ENCODE measurements at places on chromosomes 16 and 17.

DNA sequence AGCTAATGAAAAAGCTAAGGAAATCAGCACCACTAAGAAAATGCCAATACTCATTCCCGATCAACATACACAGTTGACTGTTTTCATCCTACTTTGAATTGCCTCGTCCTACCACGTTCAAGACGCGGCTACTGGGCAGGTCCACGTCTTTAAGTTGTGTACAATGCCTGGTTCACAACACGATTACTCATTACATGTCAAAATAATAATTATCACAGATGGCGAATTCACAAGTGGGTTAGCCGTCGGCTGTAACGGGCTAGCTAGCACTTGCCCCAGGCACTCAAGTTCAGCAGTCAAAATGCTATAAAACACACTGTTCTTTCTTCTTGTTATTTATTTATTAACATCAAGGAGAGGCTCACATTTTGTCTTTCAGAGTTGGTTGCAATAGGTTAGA lies 124.2 kb downstream of the ZFHX3 start:
- DNase-seq: no peak

- DNase-seq: no peak
These were observed 94.6 kb upstream of the TBX2 start for GRCh38 chr17:61305024-61305423.

- DNase-seq: no peak
These were observed 26.5 kb upstream of the C16orf87 start for GRCh38 chr16:46857368-46857945.

GRCh38 chr16:4327386-4328045 lies 11.6 kb downstream of the GLIS2 start:
- DNase-seq: no peak

GRCh38 chr17:62970610-62971009 lies 4.6 kb downstream of the TANC2 start:
- no peak for DNase-seq

DNA sequence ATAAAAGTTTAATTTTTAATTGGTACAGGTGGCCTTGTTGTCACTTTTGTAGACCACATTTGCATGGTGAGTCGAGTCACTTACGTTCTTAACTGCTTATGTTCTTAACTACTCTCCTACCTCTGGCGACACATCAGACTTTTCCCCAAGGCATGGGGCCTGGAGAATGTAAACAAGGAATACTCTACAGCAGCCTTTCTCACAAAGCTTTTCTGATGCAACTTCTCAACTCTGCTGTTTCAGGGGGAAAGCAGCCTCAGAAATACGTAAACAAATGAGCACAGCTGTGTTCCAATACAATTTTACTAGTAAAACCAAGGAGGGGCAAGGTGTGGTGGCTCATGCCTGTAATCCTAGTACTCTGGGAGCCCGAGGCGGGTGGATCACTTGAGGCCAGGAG lies 6.9 kb downstream of the KARS1 start:
- DNase-seq: no peak

GRCh38 chr17:70172923-70173322 lies 3.6 kb downstream of the KCNJ2 start:
- no peak for DNase-seq

DNA sequence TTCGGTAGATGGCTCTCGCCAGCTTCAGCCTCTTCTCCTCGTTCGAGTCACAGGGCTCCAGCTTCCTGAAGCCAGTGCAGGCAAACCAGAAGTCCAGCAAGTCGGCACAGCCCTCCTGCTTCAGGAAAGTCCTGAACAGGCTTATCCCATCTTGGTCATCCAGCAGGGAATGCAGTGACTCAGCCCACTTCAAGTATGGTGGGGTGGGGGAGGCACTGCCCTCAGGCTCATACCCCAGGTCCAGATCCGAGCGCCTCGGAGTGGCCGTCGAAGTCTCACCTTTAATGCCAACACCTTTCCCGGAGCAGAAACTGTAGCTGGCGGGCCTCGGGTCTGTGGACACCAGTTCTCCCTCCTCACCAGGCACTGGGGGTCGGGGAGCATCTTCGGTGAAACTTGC lies 5.9 kb downstream of the AXIN1 start:
- no peak for DNase-seq

GRCh38 chr16:66374176-66374575 lies 7.7 kb downstream of the CDH5 start:
- DNase-seq: no peak

DNA sequence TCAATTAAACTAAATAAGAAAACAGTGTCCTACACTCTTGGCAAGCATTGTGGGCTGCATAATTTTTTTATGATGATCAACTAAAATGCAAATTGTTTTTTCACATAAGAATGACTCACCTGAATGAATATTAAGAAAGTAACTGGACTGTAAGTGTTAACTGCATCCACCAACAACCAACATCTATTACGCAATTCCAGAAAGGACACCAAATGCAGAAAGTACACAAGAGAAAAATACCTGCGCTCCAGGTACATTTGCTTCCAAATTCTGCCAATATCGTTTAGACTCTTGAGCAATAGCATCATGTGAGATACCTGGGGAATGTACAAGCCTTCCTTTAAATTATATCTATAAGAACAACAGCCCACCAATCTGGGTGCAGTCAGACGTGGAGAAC lies 19.8 kb upstream of the TXNDC11 start:
- no peak for DNase-seq

DNA sequence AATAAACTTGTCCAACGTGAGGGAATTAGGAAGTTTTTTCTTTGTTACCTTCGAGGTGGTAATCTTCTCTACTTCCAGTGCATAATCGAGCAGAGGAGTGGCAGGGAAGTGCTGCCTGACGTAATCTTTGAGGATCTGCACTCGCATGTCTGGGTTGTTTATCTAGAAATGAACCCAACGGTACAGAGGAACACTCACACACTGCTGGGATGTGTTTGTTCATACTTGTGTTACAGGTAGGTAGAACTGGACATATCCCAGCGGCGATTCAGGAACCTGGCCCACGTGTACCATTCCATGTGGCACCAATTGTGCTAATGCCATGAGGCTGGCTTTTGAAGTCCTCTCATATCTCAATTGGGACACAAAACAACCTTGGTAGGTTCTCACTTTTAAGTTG lies 4.2 kb upstream of the KLHL11 start:
- no peak for DNase-seq

- peak; percentile 80 for DNase-seq
These were observed 49.2 kb upstream of the CBFA2T3 start for GRCh38 chr16:89026121-89026612.

- no peak for DNase-seq
These were observed 29.9 kb downstream of the NAGPA start for GRCh38 chr16:5003828-5004227.

GRCh38 chr16:88074041-88074440 lies 122.8 kb downstream of the BANP start:
- no peak for DNase-seq

GRCh38 chr17:13597723-13598347 lies 3.9 kb downstream of the HS3ST3A1 start:
- no peak for DNase-seq

GRCh38 chr16:11862489-11862888 lies 11.1 kb upstream of the RSL1D1 start:
- DNase-seq: no peak

GRCh38 chr17:68993112-68993511 lies 37.9 kb upstream of the ABCA8 start:
- no peak for DNase-seq

GRCh38 chr16:87761060-87761459 lies 4.7 kb downstream of the KLHDC4 start:
- no peak for DNase-seq

- no peak for DNase-seq
These were observed 216.9 kb downstream of the HAPSTR1 start for GRCh38 chr16:9308356-9308801.

DNA sequence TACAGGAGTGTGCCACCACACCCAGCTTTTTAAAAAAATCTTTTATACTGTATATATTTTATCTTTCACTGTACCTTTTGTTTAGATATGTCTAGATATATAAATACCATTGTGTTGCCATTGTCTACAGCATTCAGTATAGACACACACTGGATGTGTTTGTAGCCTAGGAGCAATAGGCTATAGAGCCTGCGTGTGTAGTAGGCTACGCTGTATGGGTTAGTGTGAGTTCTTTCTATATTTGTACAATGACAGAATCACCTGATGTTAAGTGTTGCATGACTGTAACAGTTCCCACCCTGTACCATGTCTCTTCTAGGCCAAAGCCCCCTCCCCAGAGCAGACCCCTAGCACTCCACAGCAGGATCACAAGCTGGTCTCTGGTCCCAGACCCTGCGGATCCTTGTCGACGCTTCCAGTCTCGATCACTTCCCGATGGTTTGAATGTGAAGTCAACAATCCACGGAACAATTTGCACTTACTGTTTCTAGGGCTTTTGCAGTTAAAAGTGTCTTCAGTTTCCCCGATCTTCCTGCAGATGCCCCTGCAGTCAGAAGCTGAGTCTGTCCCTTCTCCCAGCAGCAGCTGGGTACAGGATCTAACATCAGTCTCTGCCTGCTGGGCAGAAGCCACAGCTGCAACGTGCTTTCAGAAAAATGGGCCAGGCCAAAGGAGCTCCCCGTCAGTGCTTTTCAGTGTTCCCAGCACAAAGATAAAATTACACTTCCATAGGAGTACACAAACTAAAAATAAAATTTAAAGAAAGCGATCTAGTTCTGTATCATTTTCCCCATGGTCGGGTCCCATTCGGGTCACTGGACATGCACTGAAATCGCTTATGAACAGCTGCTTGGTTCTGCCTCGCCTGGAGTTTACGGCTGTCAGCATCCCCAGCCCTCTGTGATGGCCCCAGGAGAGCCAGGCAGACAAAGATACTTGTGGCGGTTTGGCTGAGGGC lies 35.4 kb downstream of the ADAM11 start:
- DNase-seq: no peak

- DNase-seq: no peak
These were observed 44.8 kb upstream of the NFAT5 start for GRCh38 chr16:69520800-69521602.

- DNase-seq: no peak
These were observed 21.2 kb downstream of the PITPNA start for GRCh38 chr17:1541367-1541904.

DNA sequence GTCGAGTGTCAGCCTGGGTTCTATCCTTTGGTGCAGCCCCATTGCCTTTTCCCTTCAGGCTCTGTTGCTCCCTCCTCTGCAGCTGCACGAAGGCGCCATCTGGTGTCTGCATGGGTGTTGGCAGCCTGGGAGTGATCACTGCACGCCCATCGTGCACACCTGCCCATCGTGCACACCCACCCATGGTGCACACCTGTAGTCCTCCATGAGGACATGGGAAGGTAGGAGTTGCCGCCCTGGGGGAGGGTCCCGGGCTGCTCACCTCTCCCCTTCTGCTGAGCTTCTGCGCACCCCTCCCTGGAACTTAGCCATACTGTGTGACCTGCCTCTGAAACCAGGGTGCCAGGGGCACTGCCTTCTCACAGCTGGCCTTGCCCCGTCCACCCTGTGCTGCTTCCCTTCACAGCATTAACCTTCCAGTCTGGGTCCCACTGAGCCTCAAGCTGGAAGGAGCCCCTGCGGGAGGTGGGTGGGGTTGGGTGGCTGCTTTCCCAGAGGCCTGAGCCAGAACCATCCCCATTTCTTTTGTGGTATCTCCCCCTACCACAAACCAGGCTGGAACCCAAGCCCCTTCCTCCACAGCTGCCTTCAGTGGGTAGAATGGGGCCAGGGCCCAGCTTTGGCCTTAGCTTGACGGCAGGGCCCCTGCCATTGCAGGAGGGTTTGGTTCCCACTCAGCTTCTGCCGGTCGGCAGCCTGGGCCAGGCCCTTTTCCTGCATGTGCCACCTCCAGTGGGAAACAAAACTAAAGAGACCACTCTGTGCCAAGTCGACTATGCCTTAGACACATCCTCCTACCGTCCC lies 2.9 kb downstream of the CTRL start:
- peak; percentile 39 for DNase-seq

DNA sequence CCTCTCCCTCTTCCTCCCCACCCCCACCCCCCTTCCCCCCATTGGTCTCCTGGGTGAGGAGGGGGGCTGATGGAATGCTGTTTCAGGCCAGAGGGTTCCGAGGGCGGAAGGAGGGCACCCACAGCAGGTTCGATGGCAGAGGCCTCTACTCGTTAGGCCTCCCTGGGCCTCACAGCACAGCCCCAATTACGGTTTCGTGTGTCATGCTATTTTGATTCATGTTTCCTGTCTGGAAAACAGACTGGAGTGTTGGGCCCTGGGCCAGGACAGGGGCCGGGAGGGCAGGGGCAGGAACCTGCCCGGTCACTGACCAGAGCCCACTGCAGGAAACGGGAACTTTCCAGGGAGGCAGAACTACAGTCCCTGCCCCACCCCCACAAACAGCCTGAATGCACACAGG lies 138.2 kb downstream of the C16orf95 start:
- DNase-seq: no peak

GRCh38 chr16:11992008-11992584 lies 15.6 kb downstream of the SNX29 start:
- DNase-seq: no peak

DNA sequence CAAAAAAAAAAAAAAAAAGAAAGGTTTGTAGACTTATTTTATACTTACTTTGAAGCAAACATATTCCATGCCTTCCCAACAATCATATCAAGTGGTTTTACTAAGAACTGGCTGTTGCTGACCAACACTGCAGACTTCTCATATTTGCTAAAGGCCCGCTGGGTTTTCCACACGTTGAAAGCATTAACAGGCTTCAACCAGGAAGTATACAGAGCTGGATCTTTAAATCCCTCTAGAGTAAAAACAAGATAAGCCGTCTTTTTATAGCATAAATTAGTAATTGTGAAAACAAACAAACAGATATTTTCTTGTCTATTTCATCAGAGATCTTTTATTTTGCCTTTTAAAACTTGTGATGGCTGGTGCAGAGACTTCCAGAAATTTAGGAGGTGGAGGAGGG lies 29.1 kb downstream of the TUBD1 start:
- DNase-seq: no peak

- DNase-seq: no peak
These were observed 233.1 kb upstream of the FOXF1 start for GRCh38 chr16:86277221-86277620.

DNA sequence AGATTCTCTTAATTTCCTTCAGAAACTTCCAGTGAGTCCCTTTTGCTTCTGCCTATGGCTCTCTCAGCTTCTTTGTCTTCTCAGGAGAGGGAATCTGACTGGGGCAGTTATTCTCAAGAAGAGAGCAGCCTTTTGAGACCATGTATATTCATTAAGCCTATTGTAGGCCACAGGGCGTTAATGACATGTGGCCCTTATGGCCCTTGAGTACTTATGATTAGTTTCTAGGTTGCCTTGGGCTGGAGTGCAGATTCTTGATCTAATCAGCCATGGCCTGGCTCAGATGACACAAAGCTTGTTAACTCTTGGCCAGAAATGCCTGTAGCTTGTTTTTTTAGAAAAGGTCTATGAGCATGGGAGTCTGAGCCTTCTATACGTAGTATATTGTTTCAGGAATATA lies 17.4 kb downstream of the MFSD11 start:
- no peak for DNase-seq

All from NK-92 treated with Interleukin-12 subunit alpha and Interleukin-12 subunit beta, amount 100 ng/mL, for 24 hours (cell line).